ENCODE measurements at places on chromosomes 5 and 9.

DNA sequence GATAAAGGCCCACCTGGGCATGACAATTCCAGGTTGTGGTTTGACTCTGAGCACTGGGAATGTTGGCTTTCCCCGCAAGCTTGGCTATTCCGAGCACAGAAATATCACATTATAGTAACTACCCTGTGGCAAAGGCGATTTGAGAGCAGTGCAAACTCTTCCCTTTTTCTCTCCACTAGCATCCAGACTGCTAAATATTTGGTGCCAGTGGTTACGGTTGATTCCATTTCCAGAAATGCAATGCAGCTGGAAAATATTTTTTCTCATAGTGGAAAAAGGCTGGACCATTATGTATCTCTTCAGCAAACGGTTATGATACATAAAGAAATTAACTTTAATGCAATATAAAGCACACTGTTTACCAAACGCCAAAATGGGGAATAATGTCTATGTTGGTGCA, 158.0 kb downstream of the ENC1 start:
- DNase-seq: no peak

GRCh38 chr5:165055476-165055875, 1550.1 kb downstream of the MAT2B start:
- DNase-seq: no peak

GRCh38 chr5:173295796-173296195, 32.4 kb downstream of the STC2 start:
- no peak for DNase-seq

DNA sequence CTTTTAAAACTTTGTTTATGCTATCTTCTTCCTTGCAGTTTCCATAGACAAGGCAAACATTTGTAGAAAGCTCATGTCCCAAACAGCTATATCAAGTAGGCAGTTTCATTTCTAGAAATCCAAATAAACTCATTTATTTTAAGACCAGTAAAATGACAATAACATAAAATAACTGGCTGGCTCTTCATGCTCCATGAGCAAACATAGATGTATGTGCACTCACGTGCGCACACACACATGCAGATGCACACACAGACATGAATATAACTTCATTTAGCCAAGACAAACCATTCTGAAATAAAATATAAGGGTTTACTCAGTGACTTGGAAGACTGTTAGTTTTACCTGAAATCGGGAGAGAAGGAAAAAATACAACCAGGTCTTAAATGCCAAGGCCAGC, 176.5 kb upstream of the GAS1 start:
- no peak for DNase-seq

- DNase-seq: no peak
These were observed 368.0 kb downstream of the IRX1 start for GRCh38 chr5:3963652-3964051.

- DNase-seq: no peak
These were observed 67.7 kb downstream of the SYK start for GRCh38 chr9:90869361-90869760.

- DNase-seq: no peak
These were observed 69.2 kb upstream of the SREK1 start for GRCh38 chr5:66074901-66075300.

DNA sequence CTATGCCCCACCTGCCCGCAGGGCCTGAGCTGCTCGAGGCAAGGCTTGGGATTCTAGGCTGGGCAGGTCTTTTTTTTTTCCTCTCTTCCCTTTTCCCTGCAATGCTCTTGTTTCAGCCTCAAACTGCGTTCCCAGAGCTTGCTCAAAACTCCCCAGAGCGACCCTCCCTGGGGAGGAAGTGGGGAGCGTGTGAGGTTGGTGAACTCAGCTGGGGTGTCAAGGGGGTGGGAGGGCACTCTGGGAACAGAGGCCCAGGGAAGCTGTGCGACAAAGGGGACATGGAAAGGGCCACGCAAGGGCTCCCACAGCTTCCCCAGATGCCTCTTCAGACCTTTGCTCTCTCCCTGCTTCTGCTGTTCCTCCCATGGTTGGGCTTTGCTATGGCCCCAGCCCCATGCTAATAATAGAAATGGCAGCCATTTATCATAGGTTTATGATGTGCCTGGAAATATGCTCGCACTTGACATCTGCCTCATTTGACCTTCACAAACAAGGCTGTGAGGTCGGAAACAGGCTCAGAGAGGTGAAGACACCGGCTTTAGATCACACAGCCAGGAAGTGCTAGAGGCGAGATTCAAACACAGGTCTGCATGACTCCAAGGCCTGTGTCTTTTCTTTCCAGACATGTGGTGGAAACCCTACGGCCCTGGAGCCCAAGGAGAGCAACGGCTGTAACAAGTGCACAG, 40.9 kb upstream of the IL17B start:
- DNase-seq: no peak

DNA sequence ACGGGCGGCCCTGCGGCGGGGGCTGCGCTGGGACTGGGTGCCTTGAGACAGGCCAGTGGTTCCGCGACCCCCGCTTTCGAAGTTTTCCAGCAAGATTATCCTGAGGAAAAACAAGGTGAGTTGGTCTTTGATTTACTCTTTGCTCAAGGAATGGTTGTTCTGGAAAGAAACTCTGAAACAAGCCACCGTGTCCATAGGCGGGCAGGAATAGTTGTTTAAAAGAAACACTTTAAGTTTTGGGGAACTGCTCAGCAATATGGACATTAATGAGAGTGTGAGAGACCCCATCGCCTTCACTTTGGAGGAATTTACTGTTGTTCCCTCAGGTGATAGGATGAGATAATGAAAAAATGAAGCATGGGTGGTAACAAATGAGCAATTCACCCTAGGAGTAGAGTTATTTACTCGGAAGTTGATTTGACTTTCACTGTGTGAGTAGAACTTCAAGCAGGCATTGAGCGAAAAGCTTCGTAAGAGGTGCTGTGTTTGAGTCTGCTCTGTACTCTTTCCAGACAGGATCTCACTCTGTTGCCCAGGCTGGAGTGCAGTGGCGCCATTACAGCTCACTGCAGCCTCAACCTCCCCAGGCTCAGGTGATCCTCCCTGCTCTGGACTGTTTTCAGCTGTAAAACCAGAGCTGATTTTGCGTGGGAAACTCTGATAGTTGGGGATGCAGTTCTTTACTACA, 1.1 kb downstream of the DMRTA1 start:
- no peak for DNase-seq

DNA sequence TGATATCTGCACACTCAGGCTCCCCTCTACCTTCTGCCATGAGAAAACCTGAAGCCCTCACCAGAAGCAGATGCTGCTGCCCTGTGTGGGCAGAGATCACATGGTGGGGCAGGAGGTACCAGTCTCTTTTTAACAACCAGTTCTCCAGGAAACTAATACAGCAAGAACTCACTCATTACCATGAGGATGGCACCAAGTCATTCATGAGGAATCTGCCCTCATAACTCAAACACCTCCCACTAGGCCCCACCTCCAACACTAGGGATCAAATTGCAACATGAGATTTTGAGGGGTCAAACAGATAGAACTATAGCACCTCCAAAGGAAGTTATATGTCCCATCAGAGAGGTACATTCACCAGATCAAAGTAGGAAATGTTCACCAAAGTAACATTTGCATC, 136.3 kb upstream of the SHB start:
- no peak for DNase-seq

- no peak for DNase-seq
These were observed 370.0 kb downstream of the PSAT1 start for GRCh38 chr9:78666818-78667414.

Data from activated T-cell treated with anti-CD3 and anti-CD28 coated beads for 24 hours (primary cell).